ENCODE measurements at places on chromosomes 7 and 10. TPM values are rescaled to one million over a fixed set of nuclear protein-coding genes. Genes with fewer than 3 reads are reported as not detected.

The PPP1R17 gene
- total RNA-seq, result not detected

GRCh38 chr7:114889646-114890285 is 32.1 kb upstream of the MDFIC start:
- DNase-seq, result peak; percentile 69

The SLC18A3 gene
- total RNA-seq, result not detected

DNA sequence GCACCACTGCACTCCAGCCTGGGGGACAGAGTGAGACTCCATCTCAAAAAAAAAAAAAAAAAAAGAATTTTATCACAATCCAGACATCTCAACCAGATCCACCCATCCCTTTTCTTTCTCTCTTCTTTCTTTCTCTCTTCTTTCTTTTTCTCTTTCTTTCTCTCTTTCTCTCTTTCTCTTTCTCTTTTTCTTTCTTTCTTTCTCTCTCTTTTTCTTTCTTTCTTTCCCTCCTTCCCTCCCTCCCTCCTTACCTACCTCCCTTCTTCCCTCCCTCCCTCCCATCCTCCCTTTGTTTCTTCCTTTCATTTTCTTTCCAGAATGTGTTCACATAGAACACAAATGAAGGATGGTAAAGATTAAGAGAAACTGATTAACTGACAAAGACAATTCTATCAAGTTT is 18.1 kb upstream of the HOXA13 start:
- DNase-seq, result no peak

The PLXDC2 gene
- total RNA-seq, result 0.21 TPM

The TSPAN15 gene
- 199 TPM for total RNA-seq

Measured in Panc1 (cell line).